ENCODE measurements at places on chromosomes 1 and 21.

DNA sequence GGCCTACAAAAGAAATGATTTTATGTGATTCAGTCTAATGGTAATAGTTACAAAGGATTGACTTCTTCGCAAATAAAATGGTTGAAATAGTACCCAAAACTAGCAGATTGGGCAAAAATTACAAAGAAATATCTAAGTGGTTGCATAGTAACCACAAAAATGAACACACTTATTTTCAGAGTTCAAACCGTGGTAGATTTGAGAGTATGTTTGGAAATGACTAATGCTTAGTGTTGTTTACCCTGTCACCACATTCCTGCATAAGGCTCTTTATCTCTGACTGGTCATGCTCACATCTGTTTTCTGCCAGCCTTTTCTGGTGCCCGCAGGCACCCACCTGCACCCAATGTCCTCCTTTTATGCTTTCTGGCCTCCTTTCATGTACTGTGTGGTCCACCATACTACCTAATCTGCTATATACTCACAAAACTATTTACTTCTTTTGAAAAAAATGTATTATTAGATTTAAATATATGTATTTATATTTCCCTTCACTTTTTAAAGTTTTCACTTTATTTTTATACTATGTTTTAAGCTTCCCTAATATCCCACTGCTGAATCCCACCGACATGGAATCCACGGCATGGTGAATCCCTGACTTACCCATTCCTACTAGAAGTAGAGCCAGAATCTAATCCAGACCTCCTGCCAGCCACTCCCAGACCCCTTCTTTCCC is 30.3 kb downstream of the PTPRC start:
- peak; percentile 80 for DNase-seq

- DNase-seq = no peak
Observed at GRCh38 chr21:28908351-28908750, 84.3 kb downstream of the LTN1 start.

DNA sequence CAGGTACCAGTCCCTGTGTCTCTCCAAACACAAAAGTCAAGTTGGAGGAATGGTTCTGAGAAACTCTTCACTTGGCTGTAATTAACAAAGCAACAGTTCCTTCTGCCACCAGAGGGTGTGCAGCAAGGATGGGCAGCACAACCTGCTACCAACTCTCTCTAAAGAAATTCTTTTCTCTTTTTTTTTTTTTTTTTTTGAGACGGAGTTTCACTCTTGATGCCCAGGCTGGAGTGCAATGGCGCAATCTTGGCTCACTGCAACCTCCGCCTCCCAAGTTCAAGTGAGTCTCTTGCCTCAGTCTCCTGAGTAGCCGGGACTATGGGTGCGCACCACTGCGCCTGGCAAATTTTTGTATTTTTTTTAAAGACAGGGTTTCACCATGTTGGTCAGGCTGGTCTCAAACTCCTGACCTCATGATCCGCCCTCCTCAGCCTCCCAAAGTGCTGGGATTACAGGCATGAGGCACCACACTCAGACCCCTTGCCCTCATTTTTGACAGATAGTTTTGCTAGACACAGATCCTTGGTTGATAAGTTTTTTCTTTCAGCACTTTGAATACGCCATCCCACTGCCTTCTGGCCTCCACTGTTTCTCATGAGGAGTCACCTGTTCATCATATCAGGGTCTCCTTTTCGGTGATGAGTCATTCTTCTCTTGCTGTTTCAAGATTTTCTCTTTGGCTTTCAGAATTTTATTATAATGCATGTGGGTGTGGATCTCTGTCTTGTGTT is 12.1 kb upstream of the DEGS1 start:
- DNase-seq = no peak

- DNase-seq = no peak
Observed at GRCh38 chr1:101183388-101183699, 53.5 kb upstream of the S1PR1 start.

- DNase-seq = no peak
Observed at GRCh38 chr1:13784971-13785370, 85.0 kb downstream of the PRDM2 start.

- no peak for DNase-seq
Observed at GRCh38 chr1:119721896-119722295, 10.2 kb downstream of the PHGDH start.

GRCh38 chr1:59568158-59568935 is 246.4 kb upstream of the HOOK1 start:
- no peak for DNase-seq

- DNase-seq = no peak
Observed at GRCh38 chr1:94832446-94832845, 12.3 kb downstream of the SLC44A3 start.

- DNase-seq = no peak
Observed at GRCh38 chr1:223363057-223363855, 720 bp downstream of the SUSD4 start.

DNA sequence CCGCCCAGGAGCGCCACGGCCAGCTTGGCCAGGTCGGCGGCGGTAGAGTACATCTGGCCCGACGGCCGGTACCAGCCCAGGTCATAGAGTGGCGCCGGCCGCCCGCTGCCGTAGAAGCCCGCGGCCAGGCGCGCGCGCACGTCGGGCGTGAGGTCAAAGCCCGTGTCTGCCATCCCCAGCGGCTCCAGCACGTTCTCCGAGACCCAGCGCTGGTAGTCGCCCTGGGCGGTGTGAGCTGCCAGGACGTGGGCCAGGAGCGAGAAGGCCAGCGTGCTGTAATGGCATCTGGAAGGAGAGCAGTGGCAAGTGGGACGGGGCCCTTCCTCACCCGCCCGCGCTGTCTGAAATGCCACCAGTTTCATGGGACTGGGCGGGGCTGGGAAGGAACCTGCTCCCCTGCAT is 18.9 kb downstream of the LACTBL1 start:
- no peak for DNase-seq

GRCh38 chr1:107153014-107153413 is 12.2 kb downstream of the NTNG1 start:
- DNase-seq = no peak

DNA sequence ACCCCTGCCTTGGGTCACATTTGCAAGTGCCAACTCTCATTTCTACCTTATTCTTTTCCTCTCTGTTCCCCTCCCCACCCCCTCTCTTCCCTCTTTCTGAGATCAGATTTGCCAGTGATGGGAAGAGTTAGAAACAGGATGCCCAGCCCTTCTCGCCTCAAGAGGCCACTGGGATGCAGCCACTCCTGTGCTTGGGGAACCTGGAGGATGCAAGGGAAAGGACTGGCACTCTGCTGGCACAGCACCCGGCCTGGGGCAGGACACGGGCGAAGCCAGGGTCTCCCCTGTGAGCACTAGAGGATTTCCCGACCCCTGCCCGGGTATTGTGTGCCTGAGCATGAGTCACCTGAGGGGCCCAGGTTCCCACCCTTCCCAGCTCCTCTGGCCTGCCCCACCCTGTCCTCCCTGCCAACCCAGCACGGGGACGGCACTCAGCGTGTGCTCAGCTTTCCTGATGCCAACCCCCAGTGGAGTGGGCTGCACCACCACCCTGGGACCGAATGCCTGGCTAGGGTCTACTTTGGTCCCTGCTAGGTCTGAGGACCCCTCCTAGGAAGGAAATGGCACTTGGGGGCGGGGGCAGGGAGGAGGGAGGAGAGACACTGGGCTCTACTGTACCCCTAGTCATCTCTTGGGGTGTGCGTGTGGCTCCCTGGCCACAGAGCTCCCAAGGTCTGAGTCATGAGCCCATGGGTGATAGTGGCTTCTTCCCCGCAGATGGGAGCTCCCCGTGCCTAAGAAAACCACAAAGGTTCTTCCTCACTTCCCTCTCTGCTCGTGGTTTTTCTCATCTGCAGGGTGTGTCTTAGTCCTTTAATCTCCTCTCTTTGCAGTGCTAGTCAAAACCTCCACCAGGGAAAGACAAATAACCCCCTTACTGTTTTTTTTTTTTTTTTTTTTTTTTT is 12.4 kb downstream of the LMNA start:
- DNase-seq = peak; percentile 74

DNA sequence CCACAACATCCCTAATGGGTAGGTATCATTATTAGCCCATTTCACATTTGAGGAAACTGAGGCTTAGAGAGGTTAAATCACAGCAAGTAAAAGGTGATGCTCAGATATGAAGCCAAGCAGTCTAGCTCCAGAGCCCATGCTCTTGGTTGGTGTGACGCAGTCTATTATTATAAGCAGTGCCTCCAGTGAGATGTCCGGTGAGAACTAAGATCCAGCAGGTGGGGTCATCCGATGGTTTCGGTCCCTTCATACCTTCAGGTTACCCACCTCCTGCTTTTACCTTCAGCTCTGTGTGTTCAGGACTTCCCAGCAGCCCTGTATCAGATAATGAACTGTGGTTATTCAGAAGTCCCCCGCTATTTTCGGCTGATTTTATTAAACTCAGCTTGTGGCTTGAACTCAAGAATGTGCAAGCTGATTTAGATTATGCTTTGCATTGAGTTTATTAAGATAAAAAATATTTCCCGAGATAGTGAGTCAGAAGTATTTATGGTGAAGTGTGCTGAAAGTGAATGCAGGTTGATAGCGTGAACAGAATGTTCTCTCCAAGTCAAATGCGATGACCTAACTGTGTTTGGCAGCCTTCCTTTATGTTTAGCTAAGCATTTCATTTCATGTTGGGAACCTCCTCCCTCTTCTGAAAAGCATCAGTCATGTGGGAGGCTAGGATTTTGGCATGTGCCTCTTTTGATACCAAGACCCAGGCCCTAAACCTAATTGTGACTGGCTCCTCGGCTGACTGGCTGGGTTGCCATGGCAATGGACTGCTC is 160.9 kb upstream of the UBE2U start:
- DNase-seq = no peak

- no peak for DNase-seq
Observed at GRCh38 chr1:167231873-167232450, 11.3 kb downstream of the POU2F1 start.

GRCh38 chr1:164702216-164702615 is 143.2 kb downstream of the PBX1 start:
- no peak for DNase-seq

DNA sequence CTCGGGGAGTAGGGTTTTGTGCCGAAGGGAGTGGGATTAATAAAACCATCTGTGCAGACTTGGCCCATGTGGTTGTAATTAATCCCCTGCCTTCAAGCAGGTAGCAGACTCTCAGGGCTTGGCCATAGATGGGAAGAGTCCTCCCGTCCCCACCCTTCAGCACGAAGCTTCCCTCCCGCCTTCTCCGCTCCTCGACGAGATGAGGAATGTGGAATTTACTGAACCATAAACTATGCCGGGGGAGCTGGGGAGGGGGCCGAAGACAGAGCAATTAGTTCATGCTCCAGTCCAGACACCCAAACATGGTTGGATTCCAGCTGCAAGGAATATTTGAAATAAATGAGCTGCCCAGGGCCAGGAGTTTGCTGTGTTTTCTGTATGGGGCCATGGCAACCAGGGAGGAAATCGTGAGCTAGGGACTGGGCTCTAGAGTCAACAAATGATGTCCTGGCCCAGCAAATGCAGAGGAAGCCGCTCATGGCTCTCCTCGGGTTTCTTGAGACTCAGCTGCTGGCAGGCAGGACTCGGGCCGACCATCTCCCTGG is 78.8 kb downstream of the SPSB1 start:
- no peak for DNase-seq

DNA sequence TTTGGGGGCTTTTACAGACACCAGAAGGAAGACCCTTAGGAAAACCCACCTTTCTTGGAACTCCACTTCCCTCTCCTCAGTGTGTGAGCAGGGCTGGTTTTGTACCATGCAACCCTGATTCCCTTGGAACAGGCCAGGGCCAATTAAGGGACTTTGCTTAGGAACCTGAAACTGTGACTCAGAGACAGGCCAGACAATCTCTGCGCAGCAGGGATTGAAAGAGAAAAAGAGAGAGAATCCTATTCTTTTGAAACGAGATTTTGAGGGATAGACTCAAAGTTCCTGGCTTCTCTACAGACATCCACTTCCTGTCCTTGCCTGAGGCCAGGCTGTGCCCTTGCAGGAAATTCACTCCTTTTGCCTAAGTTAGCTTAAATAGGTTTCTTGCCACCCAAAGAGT is 23.1 kb upstream of the C1orf198 start:
- DNase-seq = no peak
